Suprapubic skin (tissue), 4 donors: ENCODE measurements at places on chromosomes 2 and 18. TPM values are rescaled to one million over a fixed set of nuclear protein-coding genes. Genes with fewer than 3 reads are reported as not detected.

The HRH4 gene
- not detected for total RNA-seq

- peak; percentile 54 for DNase-seq
- no peak overlapping the region for H3K4me3 ChIP-seq
- H3K36me3 ChIP-seq = no peaks in the 10 kb centered on the region
- peak overlapping the region; percentile 21 for H3K27ac ChIP-seq
- no peaks in the 10 kb centered on the region for H3K27me3 ChIP-seq
These were observed 112.0 kb upstream of the CTDP1 start for GRCh38 chr18:79567481-79568147.

DNA sequence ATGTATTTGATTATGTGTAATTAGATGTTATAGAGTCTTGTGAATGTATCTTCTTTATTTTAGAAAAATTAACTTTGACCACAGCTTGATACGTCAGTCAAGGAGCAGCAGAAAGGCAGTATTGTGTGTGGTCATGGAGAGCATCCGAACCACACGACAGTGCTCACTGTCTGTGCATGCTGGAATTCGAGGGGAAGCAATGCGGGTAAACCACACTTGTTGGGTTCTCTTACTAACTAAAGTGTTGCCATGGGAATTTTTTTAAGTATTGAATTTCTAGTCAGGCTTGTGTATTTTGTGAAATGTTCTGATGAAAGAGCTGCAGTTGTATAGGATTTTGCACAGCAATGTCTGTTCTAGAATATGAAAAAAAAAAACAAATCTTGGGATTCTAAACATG, 4.8 kb downstream of the PJVK start:
- no peak for DNase-seq
- H3K27me3 ChIP-seq = no peaks in the 10 kb centered on the region
- no peak overlapping the region for H3K27ac ChIP-seq
- H3K4me1 ChIP-seq = peaks cover 8% of the 10 kb centered on the region
- no peak overlapping the region for H3K4me3 ChIP-seq

- H3K4me3 ChIP-seq = no peak overlapping the region
- peaks cover 41% of the 10 kb centered on the region for H3K4me1 ChIP-seq
- no peak overlapping the region for H3K27ac ChIP-seq
- H3K36me3 ChIP-seq = no peaks in the 10 kb centered on the region
- DNase-seq = no peak
- no peaks in the 10 kb centered on the region for H3K27me3 ChIP-seq
These were observed 61.4 kb downstream of the ZEB2 start for GRCh38 chr2:144458541-144458940.

DNA sequence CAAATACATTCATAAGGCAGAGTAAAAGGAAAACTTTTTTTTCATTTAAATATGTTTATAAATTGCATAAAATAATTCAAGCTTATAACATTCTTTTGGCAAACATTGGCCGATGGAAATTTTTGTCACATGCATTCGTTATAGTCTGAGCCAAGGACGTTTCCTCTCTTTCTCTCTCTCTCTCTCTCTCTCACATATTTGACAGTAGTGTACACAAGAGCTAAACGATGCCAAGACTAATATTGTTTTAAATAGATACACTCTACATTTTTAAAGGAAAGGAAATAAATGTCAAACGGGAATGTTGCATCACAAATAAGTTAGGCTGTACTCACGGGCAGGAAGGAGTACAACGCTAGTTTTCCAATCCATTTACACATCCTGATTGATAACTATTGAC, 251.1 kb upstream of the SMIM21 start:
- no peaks in the 10 kb centered on the region for H3K27me3 ChIP-seq
- no peaks in the 10 kb centered on the region for H3K4me1 ChIP-seq
- no peak overlapping the region for H3K27ac ChIP-seq
- DNase-seq = no peak

DNA sequence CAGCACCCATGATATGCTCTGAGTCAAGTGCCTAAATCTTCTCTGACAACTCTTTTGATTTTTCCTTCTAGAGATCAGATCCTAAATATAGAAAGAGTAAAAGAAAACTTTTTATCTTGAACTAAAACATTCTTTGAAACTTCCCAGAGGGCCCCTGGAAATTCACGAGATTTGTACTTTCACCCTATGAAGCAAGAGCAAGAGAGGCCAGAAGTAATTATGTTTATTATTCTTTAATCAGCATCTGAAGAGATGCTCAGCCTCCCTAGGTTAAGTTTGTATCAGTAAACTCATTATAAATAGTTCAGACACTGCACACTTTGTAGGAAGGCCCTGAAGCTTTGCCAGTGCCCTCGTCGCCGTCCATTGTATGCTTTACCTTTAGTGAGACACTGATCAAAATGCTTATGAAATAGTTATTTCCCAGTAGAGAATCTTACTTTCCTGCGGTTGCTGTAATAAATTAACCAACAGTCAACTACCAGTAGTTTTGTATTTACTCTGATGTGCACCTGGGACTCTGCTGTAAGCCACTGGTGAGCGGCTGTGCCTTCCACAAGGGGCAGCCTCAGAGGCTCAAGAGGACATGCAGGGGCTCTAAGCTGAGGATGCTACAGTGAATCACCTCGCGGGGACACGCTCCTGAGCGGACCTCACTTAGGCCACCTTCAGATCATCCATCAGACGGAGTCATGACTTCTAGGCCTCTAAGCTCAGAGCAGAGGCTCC, 71.9 kb downstream of the BIN1 start:
- DNase-seq = no peak
- no peaks in the 10 kb centered on the region for H3K4me1 ChIP-seq
- H3K4me3 ChIP-seq = no peak overlapping the region
- no peak overlapping the region for H3K27ac ChIP-seq
- no peaks in the 10 kb centered on the region for H3K36me3 ChIP-seq

The ADD2 gene
- total RNA-seq = 1.7 TPM

GRCh38 chr2:25977768-25978167, 4.5 kb downstream of the KIF3C start:
- no peak overlapping the region for H3K4me3 ChIP-seq
- H3K27ac ChIP-seq = no peak overlapping the region
- H3K36me3 ChIP-seq = no peaks in the 10 kb centered on the region
- no peaks in the 10 kb centered on the region for H3K27me3 ChIP-seq

DNA sequence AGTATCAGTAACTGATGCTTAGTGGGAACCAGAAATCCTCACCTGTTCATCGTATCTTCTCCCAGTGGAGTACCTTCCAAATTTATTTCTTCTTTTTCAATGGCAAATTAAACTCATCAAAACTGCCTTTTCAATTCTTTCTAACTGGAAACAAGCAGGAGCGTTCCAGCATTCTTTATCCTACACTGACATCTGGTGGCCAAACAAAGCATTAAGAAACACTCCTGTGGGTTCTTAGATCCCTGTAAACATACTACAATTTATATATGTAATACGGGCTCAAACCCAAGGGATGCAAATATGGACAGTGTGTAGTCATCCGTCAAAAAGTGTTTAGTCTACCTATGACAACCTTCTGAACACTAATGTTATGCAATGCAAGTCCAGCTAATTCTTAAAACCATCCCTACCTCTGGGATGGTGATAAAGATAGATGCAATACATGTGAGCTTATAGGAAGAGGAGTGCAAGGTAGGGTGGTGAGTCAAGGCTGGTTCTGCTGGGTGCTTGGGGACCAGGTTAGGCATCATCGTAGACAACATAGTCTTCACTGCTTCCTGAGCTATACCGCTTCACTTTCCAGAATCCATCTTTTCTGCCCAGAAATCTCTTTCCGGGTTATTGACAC, 375.0 kb downstream of the CTNNA2 start:
- no peaks in the 10 kb centered on the region for H3K4me1 ChIP-seq
- H3K27ac ChIP-seq = no peak overlapping the region
- H3K4me3 ChIP-seq = no peak overlapping the region
- DNase-seq = no peak
- no peaks in the 10 kb centered on the region for H3K27me3 ChIP-seq

- H3K27ac ChIP-seq = no peak within 1 kb of the TSS
- no peaks in the 10 kb centered on the region for H3K27me3 ChIP-seq
- H3K4me1 ChIP-seq = peaks cover 10% of the 10 kb centered on the region
- DNase-seq = no peak
These were observed at the start of gene ANKRD23 for GRCh38 chr2:96843538-96844268. ANKRD23 (minus strand) TSS chr2:96844021; CDS start chr2:96843992, 29 bp downstream.

DNA sequence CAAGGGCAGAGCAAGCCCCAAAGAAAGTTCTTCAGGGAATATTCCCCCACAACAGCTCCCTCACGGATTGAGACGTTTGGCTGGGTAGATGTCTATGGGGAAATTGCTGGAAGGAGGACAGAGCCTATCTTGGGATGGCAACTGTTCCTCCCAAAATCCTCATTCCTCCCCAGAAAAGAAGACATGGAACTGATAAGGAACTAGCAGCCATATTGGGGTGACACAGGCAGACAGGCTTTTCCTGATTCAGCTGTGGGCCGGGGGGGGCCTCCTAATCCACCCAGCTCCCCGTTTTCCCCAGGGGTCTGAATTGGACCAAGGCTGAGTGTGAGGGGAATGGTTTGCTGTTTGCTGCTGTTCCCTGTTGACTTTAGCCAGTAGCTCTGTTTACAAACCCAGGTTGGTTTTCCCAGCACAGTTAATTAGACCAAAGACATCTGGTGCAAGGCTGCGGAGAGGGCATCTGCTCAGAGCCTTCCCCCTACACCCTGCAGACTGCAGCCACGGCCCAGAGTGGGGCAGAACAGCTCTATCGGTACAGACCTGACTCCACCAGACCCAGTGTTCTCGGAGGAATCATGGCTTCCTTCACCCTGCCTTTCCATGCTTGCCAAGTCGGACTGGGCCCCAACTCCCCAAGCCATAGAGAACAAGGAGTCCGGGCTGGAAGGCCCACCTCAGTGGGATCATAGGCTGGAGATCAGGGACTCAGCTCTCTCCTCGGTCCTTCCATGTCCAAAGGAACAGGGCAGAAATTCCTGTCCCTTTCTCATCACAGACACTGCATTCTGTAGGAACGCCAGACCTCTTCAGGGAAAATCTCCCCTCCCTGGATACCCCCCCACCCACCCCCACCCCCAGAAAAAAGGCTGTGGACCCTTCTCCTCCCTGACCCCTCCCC, 1.7 kb upstream of the PKDCC start:
- no peak for DNase-seq
- no peak overlapping the region for H3K4me3 ChIP-seq
- H3K36me3 ChIP-seq = no peaks in the 10 kb centered on the region
- peaks cover 25% of the 10 kb centered on the region for H3K4me1 ChIP-seq
- peaks cover 21% of the 10 kb centered on the region for H3K27me3 ChIP-seq

- H3K27me3 ChIP-seq = no peaks in the 10 kb centered on the region
- H3K27ac ChIP-seq = no peak overlapping the region
- no peaks in the 10 kb centered on the region for H3K4me1 ChIP-seq
- no peak overlapping the region for H3K4me3 ChIP-seq
- no peak for DNase-seq
These were observed 66.4 kb downstream of the VSNL1 start for GRCh38 chr2:17606851-17607250.
